T-helper 22 cell (primary cell): ENCODE measurements at places on chromosomes 7 and 10.

- DNase-seq: no peak
These were observed 179.7 kb downstream of the XPNPEP1 start for GRCh38 chr10:109743574-109743973.

- DNase-seq: no peak
These were observed 8.3 kb downstream of the DYNC1I1 start for GRCh38 chr7:95780665-95781064.

DNA sequence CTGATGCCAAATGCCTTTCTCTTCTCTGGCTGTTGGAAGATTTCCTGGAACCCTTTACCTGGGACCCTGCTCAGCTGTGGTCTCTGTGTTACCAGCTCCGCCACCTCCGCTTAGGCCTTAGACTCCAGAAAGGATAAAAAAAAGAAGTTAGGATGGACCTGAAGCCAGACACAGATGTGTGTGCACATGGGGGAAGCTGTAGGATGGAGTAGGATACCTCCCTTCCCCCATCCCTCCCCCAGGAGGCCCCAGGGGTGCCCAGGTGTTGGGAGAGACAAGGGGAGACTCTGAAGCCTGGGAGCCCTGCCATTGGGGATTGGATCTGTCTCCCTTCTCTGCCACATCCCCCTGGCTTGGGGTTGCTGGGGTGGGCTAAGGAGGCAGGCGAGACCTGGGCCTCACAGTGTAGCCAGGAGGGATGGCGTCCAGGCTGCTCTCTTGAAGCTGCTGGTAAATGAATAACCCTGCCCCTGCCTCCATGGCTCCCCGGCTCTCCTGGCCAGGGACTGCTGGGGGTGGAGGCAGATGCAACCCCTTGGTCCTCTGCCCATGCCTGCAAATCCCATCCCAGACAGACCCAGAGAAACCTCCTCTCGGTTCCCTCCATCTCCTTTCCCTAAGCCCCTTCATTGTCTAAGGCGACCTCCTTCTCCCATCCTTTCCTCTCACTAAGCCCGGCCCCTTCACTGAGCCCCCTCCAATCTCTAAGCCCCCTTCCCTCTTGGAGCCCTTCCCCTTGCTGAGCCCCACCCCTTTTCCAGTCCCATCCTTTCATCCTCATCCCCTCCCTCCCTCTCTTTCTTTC lies 8.0 kb downstream of the CLDN3 start:
- no peak for DNase-seq

- DNase-seq: no peak
These were observed 201.7 kb upstream of the ADARB2 start for GRCh38 chr10:1939016-1939415.

DNA sequence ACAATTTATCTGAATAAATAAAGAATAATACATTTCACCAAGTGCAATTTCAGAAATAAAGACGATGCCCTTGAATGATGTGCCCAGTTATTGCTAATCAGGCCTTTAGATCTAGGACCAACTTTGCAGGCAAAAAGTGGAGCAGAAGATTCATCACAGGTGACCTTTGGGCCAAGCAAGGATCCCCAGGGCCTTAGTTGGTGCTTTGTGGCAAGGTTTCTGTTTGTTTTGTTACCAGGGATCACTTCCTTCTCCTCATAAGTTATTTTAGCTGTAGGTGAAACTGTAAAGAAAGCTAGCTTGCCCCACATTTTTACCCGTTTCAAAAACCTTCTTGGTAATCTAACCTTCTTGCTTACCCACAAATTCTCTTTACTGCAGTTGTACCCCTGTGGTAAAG lies 323.2 kb downstream of the NEBL start:
- DNase-seq: no peak

DNA sequence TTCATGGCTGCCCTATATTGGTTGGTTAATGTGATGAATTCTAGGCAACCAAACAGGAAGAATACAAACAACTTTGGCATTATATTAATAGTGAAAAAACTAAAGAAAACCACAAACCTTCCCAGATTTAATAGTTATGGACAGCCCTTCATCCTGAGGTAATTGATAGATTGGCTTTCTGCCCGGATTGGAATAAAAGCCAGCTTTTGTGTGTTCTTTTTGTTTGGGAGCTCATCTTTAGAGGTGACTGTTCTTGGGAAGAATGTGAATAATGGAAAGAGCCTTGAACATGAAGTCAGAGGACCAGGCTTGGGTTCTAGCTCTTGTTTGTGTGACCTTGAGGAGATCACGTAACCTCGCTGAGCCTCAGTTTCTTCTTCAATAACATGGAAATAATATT lies 92.3 kb downstream of the VTI1A start:
- no peak for DNase-seq

GRCh38 chr10:131968949-131969348 lies 12.8 kb downstream of the BNIP3 start:
- no peak for DNase-seq

GRCh38 chr7:78165854-78166253 lies 367.3 kb downstream of the PHTF2 start:
- DNase-seq: no peak

- DNase-seq: no peak
These were observed 17.7 kb upstream of the EXOC4 start for GRCh38 chr7:133234961-133235875.

DNA sequence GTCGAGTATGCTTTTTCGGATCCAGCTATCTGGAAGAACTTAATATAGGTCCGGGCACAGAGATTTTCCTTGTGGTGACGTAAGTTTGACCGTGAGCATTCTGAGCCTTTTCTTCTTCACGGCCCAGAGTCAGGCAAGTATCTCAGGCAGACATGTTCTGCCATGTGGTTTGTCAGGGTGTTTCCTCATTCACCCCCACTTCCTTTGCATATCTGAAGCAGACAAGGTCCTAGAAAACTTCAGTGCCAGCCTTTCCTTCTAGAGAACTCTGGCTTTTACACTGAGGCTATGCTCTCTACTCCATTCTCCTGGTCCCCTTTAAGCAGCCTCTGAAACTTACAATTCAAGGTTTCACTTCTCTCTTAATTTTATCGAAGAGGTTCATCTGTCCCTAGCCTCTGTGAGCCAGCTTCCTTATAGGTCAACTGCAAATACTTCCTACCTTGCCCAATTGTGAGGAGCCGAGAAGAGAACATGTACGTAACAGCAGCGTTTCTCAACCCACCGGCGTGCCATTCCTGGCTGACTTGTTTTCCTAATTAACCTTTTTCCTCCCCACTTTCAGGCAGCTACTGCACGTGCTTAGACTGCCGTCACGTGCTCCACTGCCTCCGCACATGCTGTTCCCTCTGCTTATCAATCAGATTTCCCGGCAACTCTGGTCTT lies 47.3 kb downstream of the CDCA7L start:
- no peak for DNase-seq

GRCh38 chr10:113646336-113647201 lies 17.3 kb downstream of the NRAP start:
- DNase-seq: no peak

- no peak for DNase-seq
These were observed 12.6 kb downstream of the NACAD start for GRCh38 chr7:45075871-45076796.

- DNase-seq: no peak
These were observed 36.1 kb downstream of the MAD1L1 start for GRCh38 chr7:2196381-2197378.

- DNase-seq: no peak
These were observed 3.5 kb downstream of the CYP26C1 start for GRCh38 chr10:93063977-93064660.

GRCh38 chr7:5477723-5478531 lies 54.3 kb upstream of the TNRC18 start:
- no peak for DNase-seq

DNA sequence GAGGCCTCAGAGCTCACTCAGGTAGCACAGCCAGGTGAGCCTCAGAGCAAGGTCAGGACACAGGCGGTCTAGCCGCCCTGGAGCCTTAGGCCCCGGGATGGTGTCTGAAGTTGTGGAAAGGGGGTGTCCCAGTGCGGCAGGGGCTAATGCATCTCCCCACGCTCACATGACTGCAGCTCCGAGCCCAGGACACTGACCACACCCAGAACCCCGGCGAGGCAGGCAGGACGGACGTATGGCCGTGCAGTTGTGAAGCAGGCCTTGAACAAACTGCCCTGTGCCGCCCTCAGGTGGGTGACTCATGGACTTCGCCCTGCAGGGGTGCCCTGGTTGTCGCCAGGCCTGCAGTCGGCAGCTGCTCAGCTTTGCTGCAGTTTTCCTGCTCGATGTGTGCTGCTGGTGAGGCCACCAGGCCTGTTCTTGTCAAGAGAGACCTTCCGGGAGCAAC lies 5.0 kb upstream of the PRKAR1B start:
- no peak for DNase-seq

- no peak for DNase-seq
These were observed 712.1 kb upstream of the NRP1 start for GRCh38 chr10:34046506-34047034.

GRCh38 chr7:123916240-123916724 lies 8.8 kb upstream of the SPAM1 start:
- no peak for DNase-seq

DNA sequence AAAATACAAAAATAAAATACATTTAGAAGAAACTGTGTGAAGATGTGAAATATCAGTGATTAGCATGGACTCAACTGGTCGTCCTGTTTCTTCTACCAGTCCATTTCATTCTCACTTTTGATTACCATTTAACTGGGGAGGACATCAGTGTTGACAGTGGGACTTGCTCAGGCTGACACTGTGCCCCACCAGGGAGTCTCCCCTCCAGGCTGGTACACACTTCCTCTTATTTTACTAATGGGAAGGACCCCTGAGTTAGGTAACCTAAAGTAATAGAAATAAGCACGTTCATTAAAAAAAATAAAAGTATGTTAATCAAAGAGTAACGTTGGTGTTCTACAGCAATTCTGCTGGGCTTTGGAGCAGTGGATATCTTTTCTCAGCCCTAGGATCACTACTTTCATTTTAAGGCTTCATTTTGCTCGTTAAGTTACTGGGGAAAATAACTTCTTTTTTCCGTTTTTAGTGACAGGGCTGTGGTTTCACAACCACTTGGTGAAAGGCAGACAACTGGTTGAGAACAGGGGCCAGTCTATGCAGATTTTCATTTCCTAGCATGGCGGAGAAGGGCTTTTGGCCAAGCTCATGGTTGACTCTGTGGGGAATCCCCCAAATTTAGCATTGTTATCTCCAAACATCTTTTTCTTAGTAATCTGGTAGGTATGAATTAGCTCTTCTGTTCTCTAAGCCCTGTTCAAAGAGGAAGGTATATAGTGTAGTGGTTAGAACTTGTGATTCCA lies 2.1 kb downstream of the SNX10 start:
- DNase-seq: peak; percentile 45

- DNase-seq: no peak
These were observed 290.6 kb downstream of the KCNMA1 start for GRCh38 chr10:77347052-77347451.

DNA sequence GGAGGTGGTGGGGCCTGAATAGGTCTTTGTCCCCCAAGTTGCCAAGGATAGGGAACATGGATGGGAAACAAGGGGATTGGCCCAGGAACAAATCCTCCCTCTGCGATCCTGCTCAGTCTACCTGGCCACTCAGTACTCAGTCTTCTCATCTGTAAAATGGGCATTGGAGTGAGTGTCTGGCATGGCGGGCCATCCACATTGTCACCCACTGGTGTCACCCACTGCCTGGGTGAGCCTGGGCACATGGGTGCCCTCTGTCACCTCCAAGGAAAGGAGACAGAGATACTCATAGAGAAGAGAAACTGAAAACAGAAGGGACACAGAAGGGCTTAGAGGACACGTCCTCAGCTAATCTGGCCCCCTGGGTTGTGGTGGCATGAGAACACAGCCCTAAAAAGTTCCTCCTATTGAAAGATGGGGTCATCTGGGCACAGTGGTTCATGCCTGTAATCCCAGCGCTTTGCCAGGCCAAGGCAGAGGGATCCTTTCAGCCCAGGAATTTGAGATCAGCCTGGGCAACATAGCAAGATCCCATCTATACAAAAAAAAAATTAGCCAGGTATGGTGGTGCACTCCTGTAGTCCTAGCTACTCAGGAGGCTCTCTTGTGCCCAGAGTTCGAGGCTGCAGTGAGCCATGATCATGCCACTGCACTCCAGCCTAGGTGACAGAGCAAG lies 12.5 kb upstream of the TNRC18 start:
- DNase-seq: no peak

DNA sequence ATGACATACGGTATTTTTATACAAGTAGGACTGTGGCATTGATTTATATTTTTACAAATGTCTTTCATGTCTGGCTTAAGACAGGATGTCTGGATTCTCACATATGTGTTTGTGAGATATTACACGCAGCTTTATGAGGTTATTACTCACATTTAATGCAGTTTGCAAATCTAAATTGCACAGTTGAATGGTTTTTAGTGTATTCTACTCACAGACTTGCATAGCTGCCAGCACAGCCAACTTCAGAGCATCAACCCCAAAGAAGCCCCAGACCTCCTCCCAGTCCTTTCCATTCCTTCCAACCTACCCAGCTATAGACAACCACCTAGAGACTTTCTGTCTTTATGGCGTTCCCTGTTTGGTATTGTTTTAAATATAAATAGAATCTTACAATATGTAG lies 193.8 kb upstream of the SHH start:
- DNase-seq: no peak

DNA sequence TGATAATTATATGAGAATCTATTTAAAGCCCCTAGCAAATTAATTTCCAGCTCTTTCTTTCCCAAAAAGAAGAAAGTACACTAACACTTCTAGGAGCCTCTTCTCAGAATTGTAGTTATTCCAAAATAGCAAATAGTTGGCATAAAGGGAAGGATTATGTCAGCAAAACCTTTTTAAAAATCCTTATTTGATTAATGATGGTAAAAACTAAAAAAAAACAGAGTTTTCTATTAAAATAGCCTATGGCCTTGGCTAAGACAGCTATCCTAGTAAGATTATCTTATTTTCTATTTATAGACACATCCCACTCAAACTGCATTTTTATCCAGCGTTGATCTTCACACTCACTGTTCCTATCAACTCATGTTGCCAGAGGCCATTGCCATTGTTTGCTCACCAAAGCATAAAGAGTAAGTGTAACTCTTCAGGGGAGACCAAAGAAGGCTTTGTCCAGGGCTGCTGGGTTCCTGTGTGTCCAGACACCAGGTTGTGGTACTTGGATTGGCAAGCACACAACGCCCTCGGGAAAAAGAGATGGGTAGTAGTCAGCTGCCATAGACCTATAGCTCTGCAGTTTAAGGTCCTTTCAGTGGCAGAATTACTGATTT lies 31.5 kb downstream of the ACTA2 start:
- no peak for DNase-seq

- no peak for DNase-seq
These were observed 24.5 kb downstream of the AVL9 start for GRCh38 chr7:32519763-32520162.

DNA sequence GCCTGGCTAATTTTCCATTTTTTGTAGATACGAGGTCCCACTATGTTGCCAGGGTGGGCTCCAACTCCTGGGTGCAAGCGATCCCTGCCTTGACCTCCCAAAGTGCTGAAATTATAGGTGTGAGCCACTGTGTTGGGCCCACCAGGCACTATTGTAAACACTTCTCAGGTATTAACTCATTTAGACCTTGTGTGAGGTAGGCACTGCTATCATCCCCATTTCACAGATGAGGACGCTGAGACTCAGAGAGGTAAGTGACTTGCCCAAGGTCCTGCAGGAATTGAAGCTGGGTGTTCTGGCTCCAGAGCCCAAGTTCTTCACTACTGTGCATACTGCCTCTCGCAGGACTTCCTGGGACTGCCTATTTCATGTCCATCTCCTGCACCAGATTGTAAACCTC lies 67.1 kb upstream of the SYPL1 start:
- DNase-seq: no peak

GRCh38 chr10:111240348-111240747 lies 163.5 kb downstream of the ADRA2A start:
- no peak for DNase-seq
